Neuronal stem cell (in vitro differentiated cells): ENCODE measurements at places on chromosomes 6 and 20.

GRCh38 chr6:39910164-39910563 is 24.1 kb downstream of the MOCS1 start:
- DNase-seq, result no peak

GRCh38 chr20:3876676-3877075 is 12.5 kb upstream of the PANK2 start:
- DNase-seq, result no peak

GRCh38 chr6:106727480-106728149 is 98.2 kb downstream of the QRSL1 start:
- no peak for DNase-seq

DNA sequence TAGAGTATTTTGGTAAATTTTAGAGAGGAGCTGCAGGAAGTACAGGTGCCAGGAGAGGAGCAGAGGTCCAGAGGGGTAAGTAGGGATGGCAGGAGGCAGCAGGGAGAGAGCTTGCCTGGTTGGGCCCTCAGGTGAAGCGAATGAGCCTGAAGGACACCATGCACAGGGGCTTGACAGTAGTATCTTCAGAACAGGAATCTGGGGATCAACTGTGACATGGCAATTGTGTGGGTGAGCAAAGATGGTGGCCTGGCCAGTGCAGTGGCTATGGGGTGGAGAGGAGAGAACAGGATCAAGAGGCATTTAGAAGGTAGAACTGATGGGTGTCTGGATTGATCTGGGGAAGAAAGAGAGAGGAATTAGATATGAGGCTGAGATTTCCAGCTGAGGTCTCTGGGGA is 68.7 kb upstream of the RNF24 start:
- DNase-seq, result no peak

GRCh38 chr20:61940976-61941720 is 124.5 kb downstream of the TAF4 start:
- DNase-seq, result no peak
